ENCODE measurements at places on chromosomes 6 and 20.

- DNase-seq: no peak
These were observed 14.3 kb downstream of the B4GALT5 start for GRCh38 chr20:49699200-49699992.

GRCh38 chr6:35718911-35719381 is 17.9 kb upstream of the ARMC12 start:
- DNase-seq: no peak

- DNase-seq: no peak
These were observed 85.3 kb downstream of the CD164 start for GRCh38 chr6:109296971-109297372.

DNA sequence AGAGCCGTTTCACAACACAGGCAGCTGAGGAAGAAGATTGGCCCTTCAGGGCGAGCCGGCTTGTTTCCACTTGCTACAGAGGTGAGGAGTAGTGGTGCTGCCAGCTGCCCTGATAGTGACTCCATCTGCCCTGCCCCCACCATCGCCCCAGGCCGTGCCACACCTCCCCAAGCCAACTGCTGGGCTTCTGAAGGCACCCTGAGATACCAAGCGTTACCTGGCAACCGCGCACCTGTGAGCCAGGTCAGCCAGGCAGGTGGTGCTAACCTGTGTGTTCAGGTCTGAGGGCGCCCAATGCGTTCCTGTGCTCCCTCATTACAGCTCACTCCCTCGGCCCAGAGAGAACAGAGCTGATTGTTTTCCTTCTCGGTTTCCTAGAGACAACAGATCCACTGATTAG is 299.1 kb upstream of the ID4 start:
- no peak for DNase-seq

DNA sequence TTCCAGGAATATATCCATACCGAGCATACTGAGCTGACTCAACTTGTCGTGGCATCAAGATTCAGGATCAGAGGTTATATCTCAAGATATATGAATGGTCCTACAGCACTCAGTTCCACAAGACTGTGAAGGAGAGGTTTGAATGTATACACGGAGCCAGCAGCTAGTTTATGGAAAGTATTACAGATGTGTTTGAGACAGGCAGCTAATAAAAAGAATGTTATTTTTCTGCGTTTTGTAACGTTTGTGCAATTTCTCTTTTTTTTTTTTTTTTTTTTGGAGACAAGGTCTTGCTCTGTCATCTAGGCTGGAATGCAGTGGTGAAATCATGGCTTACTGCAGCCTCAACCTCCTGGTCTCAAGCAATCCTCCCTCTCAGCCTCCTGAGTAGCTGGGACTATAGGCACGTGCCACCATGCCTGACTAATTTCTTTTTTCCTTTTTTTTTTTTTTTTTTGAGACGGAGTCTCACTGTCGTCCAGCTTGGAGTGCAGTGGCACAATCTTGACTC is 3.4 kb upstream of the FAM110A start:
- no peak for DNase-seq

- DNase-seq: no peak
These were observed 82.4 kb downstream of the HDGFL1 start for GRCh38 chr6:22651731-22652130.

DNA sequence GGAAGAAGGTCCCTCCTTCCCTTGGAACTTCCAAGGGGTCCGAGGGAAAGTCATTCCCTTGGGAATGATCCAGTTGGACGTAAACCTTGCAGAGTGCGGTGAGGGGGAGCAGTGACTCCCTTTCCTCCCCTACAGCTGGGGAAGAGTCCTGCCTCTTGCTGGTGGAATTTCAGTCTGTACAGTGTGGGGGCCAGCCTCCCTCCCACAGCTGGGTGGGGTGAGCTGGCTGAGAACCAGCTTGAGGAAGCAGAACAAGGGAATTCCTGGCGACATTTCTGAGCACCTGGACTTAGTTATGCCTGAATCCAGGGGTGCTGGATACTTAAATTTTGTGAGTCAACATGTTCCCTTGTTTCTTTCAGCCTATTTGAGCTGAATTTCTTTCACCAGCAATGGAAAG is 152.0 kb downstream of the ANKRD60 start:
- DNase-seq: no peak

DNA sequence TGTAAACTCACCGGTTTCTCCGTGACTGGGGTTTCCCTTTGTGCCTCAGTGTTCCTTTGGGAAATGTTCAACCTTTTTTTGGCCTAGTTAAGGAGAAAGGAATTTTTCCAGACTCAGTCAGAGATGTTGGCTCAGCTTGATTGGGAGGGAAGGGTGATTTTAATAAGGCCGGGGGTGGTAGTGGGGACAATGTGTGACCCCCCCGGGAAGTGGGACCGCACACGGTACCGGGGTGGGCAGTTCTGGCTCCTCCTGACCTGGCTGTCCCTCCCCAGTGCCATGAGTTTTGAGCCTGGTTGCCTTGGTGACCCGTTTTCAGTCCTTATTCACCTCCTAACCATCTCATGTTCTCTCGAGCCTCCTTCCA is 132.7 kb downstream of the SNX5 start:
- DNase-seq: no peak

DNA sequence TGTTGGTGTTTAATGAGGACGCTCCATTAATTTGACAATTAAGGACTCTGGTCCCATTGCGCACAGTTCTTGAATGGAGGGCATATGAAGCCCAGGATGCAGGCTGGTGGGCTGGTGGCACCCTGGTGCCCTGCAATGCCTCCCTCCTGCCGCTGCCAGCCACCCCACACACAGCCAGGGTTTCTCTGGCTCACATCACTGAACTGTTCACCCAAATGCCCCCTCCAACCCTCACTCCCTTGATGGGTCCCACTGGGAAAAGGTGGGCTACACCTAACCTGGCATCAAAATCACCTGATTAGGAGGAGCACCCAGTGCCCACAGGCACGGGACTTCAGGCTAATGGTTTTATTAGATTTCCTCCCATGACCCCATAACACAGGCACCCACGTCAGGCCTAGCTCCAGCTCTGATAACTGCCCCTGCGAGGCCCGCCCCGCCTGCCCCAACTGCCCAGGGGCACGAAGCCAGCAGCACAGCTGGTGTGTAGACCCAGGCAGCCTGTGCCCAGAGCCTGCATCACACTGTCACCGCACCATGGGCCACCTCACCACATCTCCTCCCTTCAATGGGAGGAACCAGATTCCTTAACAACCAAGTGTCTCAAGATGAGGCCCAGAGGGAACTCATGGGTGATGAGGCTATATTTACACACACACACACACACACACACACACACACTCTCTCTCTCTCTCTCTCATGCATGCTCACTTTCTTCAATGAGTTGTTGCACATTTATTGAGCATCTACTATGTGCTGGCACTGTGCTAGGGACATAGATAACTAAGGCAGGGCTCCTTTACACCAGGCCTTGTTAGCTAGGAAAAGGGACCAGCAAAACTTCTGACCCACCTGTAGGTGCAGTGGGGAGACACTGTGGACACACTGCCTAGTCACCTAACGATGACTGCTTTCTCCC is 107.3 kb downstream of the NOL4L start:
- DNase-seq: no peak

- no peak for DNase-seq
These were observed 56.4 kb upstream of the RPS6KA2 start for GRCh38 chr6:166683477-166683876.

DNA sequence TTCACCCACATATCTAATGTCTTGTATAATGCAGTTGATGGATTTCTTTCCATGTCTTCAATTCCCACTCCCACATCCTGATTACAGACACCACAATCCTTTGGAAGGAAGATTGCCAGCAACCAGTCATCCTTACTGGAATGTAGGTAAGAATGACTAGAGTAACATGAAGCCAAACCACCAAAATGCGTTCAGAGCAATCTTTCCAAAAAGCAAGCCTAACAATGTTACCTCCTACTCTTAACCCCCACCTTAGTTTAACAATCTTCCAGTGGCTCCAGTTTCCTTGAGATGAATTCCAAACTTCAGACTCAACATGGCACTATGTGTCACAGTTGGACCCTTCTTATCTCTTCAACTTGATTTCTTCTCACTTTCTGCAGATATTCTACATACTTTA is 685.6 kb downstream of the DOK5 start:
- no peak for DNase-seq

DNA sequence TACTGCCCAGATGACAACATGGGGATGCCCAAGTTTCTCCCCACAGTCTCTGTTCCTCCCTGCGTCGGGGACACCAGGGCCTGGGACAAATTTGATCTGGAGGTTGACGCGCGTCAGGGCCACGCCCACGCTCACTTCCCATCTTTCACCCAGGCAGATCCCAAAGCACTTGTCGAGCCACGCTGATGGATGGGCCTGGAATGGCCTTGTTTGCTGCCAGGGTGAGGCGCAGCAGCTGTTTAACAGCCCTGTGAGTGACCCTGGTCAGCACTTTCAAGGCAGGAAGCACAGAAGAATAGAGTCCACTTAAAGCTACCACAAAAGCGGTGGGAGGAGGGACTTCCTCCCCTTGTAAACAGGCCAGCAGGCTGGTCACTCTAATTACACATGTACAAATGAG is 324.7 kb upstream of the JARID2 start:
- DNase-seq: no peak

DNA sequence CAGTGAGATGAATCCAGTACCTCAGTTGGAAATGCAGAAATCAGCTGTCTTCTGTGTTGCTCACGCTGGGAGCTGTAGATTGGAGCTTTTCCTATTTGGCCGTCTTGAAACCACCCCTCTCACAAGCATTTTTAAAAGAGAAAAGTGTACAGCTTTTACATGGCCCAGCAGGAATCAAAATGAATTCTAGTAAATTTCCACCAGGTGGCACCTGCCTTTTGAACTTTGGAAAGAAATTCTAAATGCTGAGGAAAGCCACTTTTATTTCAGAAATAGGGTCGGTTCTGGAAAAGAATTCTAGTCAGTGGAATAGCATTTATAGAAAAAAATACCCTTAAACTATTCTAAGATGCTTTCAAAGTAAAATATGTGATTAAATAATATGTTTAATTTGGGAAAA is 647.8 kb downstream of the CD109 start:
- DNase-seq: no peak

DNA sequence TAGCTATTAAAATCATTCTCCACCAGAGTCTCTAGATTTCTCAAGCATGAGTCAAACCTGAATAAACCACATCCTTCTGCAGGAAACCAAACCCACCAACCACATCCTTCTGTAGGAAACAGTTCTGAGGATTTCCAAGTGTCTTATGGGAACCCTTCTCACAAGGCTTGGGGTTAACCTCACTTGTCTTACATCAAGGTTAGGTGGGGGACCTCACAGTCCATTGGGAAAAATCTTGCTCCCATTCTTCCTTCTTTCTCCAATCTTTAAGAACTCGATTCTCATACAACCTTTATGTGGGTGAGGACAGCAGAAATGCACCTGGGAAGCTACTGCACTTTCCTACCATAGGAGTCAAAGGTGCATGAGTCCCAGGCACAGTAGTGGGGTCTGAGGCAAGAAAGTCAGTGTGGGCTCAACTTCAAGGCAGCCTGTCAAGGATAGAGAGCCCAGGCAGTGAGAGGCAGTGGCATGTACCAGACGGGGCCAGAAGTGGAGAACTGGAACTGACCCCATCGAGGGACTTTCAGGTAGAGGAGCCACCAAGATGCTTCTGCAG is 114.5 kb downstream of the SLC22A3 start:
- DNase-seq: no peak
